ENCODE measurements at places on chromosomes 7 and 10.

DNA sequence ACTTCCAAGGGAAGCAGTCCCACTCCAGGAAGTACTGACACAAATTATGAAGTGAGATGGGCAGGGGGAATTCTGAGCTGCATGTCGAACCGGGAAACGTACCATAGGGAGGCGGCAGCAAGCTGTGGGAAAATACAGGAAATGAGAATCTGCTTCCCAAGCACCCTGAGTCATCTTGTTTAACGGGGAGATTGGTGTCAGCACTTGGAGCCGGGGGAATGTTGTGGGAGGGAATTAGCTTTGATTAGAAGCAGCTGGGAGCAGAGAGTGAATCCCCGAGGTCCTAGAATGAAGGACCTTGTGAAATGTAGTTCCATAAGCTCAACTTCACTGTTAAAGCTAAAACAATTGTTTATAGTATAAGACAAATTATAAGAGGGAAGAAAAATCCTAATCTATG is 141.4 kb upstream of the PRKCQ start:
- no peak for DNase-seq

DNA sequence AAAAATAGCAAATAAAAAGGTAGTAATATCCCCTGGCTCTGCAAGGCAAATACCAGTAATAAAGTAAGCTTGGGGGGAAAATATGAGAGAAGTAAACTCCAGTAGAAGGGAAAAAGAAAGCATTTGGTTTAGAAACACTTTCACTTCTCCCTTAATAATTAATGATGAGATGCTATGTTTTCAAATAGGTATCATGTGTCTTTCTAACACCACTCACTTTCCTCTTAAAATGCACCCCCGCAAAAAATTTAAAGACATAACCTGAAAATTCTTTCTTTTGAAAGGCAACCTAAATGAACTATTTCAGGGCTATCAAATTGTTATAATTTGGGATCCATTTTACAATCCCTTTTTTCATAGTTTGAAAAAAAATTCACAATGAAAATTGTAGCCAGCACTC is 240.3 kb downstream of the SNX10 start:
- no peak for DNase-seq

- DNase-seq: no peak
These were observed 35.4 kb downstream of the UNC5B start for GRCh38 chr10:71247804-71248203.

- no peak for DNase-seq
These were observed 161.0 kb upstream of the TRIM24 start for GRCh38 chr7:138299066-138299465.

GRCh38 chr7:157771-158625 is 34.4 kb upstream of the FAM20C start:
- DNase-seq: no peak

DNA sequence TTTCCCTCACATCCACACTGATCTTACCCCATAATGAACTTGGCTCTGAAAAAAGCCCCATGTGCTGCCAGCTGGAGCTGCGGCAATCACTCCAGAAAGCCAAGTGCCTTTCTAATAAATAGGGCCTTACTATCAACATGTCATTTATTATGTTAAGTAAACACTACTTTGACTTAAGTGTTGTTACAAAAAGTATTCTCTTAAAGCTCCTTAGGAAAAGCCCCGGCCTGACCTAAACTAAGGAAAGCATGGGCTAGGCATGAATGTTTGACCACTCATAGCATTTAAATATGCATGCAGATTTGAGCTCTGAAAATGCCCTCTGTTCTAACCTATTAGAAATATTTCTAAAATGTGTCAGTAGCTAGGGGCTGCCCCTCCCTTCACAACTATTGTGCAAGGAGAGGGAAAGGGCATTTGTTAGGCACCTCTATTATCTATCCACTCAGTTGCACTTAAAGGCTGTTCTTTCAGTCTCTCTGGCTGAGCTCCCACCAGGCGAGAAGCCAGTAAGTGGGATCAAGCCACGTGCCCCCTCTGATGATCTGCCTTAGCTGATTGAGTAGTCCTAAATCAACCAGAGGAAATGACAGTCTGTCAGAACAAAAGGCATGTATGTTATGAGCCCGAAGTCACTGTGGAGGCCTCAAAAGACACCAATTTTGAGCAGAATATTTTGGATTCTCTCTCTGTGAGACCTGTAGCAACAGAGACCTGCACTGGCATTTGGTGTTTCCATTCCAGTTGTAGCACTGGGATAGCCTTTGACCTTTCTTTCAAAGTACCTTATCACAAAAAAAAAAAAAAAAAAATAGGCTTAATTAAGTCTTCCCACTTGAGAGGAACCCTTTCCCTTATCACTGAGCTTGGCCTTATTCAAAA is 77.1 kb downstream of the ITGB8 start:
- DNase-seq: no peak
